ENCODE measurements at places on chromosomes 3 and 15.

GRCh38 chr15:90869601-90870353, 1.4 kb downstream of the FURIN start:
- no peak for DNase-seq

DNA sequence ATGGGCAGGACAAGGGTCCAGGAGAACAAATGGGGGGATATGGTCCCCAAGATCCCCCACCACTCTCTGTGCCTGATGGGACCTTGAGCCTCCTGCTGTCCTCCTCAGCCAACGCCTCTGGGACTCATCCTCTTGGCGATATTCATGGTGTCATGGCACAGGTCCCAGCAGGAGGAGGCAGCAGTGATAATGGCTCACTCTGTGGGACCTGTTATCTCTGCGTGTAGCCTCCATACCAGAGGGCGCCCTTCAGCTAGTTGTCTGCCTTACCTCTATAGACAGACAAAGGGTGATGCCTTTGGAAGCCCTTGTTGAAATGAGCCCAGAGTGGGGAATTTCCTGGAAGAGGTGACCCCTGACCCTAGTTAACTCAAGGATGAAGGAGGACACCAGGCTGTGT, 7.4 kb downstream of the ZBTB47 start:
- DNase-seq, result no peak

DNA sequence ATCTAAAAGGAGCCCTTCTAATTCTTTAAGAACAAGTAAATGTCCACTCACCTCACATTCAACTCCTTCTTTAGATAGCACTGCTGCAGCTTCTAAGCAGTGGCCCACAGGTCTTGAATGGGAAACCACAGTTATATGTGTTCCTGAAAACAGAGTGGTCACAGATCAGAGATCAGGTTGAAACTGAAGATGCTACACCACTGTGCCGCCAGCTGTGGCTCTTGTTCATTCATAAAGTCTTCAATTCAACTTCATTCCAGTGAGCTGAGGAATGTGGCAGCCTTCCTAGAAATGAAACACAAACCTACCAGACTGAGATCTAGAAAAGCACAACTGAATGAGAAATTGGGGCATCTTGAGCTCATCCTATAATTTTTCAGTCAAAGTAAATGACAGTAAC, 4.0 kb downstream of the PDHB start:
- DNase-seq, result no peak

- no peak for DNase-seq
Observed at GRCh38 chr15:59590027-59590426, 21.6 kb upstream of the GCNT3 start.

- DNase-seq, result no peak
Observed at GRCh38 chr15:89746386-89746780, 4.7 kb downstream of the MESP1 start.

DNA sequence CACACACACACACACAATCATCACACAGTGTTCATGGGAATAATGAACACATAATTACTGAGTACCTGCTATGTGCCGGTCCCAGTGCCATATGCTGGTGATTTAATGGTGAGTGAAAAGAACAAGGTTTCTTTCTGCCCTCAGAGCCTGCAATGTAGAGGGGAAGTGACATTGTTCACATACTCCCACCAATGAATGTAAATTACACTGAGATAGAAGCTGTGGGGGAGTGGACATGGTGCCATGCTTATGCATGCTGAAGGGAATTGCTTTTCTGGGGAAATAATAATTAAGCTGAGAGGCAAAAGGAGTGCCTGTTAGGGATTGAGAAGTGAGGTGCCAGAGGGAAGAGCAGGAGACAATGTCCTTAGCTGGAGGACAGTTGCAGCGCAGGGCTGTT, 175.1 kb downstream of the MFSD1 start:
- no peak for DNase-seq

GRCh38 chr3:193908181-193908744, 227.7 kb upstream of the HES1 start:
- no peak for DNase-seq

GRCh38 chr3:151644020-151644620, 89.6 kb upstream of the AADACL2 start:
- DNase-seq, result no peak

GRCh38 chr3:180189310-180189648, 152.5 kb upstream of the PEX5L start:
- DNase-seq, result no peak

Measured in glomerular endothelial cell (primary cell).